ENCODE measurements at places on chromosomes 1 and 21. TPM values are rescaled to one million over a fixed set of nuclear protein-coding genes. Genes with fewer than 3 reads are reported as not detected.
A peak's percentile ranks its signal among the peaks of the same experiment; 100 is the strongest.

The ZBTB8A gene
- 12.0 TPM for total RNA-seq

DNA sequence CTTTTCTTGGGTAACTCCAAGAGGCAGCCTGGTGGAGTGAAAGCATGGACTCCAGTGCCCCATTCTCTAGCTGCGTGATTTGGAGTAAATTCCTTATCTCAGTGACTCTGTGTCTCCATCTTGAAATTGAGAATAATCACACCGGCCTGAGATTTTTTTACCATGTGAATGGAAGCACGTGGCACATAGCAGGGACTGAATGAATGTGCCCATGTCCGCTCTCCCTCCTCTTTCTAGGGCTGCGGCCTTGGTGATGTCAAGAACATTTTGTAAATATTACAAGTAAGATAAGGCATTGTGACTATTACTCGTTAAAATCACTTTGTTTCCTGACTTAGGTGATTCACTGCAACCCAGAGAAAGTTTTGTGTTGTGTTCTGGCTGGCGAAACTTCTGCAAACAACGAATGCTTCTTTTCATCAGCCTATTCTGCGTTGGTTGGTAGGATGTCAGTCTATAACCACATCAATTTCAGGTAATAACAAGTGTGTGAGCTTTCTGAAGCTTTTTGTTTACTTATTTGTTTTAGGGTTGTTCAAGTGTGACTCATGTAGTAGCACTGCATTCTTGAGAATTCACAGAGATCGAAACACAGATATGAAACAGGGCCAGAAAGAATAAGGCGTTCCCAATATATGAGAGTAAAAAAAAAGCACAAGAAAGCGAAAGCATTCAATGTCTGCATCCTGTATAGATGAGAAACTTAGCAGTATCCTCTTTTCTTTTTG, 135.7 kb upstream of the SLC45A1 start:
- DNase-seq, result no peak

The OR2L5 gene
- total RNA-seq, result 0.22 TPM

- no peak for DNase-seq
These were observed 24.4 kb downstream of the CRYAA start for GRCh38 chr21:43193088-43193650.

The ICOSLG gene
- 0.37 TPM for total RNA-seq

The NBPF20 gene
- total RNA-seq, result 1.2 TPM

- no peak for DNase-seq
These were observed 513 bp upstream of the HHAT start for GRCh38 chr1:210328032-210328745.

- DNase-seq, result no peak
These were observed 64.5 kb upstream of the ATF3 start for GRCh38 chr1:212544110-212544509.

- no peak for DNase-seq
These were observed 142.1 kb downstream of the MRPS6 start for GRCh38 chr21:34215501-34215900.

GRCh38 chr1:54936791-54937190, 43.6 kb upstream of the TMEM61 start:
- DNase-seq, result no peak

DNA sequence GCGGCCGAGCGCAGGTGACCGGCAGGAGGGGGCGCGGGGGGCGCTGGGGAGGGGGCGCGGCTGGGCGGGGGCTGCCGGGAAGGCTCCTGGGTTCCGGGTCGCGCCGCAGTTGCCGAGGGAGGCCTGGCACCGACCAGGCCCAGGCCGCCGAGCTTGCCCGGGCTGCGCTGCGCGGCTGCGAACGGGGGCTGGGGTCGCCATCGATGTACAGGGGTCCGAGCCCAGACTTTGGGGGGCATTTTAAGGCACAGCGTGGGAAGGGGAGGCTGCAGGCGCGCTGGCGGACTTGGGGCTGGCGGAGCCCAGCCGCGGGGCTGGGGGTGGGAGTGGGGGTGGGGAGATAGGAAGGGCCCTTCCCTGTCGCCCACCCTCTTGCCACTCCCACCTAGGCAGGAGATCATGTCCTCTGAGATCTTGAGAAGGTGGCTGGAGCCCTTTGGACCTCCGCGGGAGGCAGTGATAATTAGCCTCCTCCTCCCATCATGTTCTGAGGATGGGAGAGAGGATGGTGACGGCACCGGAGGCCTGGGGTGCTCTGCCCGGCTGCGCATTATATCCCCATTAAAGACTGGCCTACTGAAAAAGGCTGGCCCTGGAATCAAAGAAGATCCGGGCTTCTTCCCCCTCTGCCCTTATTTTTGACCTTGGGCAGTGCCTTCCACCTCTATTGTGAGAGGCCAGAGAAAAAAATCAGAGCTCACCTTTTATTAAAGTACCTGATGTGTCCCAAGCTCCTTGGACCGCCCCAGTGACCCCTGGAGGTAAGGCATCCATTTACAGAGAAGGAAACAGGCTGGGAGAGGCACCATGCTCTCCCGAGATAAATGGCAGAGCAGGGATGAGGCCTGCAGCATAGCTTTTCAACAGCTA, 497 bp downstream of the FBXO44 start:
- DNase-seq, result no peak

- no peak for DNase-seq
These were observed 97.7 kb downstream of the PGBD5 start for GRCh38 chr1:230328342-230329015.

GRCh38 chr1:109714661-109715372, 2.8 kb downstream of the GSTM5 start:
- no peak for DNase-seq

DNA sequence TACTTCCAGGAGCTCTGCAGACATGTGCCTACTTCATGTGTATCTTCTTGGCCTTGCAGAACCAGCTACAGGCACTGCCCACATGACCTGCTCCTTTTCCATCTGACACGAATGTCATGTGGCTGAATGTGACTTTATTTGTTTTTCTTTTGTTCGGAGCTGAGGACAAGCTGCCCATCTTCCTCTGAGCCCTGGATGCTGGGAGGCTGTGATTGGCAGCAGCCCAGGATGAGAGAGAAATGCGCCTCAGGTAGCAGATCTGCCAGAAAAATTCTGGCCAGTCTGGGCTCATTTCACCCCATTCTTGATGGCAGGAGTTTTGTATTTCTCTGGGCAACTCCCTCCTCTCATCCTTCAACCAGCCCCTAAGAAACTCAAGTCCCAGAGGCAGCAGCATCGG, 372.0 kb downstream of the RPS6KC1 start:
- no peak for DNase-seq

DNA sequence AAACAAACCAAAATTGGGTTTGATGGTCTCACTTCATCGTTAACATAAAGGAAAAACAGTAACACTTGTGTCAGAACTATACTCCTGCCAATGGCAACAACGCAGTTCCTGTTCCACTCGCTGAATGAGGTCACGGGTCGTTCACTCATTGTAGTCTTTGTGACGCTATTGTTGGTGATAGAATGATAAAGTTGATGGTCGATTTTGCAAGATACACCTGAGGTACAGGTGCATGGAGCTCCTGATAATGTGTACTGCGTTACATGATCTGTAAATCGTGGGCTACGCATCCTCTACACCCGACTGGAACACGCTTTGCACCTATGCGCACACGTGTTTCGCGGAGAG, 391 bp upstream of the CENPS start:
- DNase-seq, result no peak

The FMO4 gene
- total RNA-seq, result 0.56 TPM

DNA sequence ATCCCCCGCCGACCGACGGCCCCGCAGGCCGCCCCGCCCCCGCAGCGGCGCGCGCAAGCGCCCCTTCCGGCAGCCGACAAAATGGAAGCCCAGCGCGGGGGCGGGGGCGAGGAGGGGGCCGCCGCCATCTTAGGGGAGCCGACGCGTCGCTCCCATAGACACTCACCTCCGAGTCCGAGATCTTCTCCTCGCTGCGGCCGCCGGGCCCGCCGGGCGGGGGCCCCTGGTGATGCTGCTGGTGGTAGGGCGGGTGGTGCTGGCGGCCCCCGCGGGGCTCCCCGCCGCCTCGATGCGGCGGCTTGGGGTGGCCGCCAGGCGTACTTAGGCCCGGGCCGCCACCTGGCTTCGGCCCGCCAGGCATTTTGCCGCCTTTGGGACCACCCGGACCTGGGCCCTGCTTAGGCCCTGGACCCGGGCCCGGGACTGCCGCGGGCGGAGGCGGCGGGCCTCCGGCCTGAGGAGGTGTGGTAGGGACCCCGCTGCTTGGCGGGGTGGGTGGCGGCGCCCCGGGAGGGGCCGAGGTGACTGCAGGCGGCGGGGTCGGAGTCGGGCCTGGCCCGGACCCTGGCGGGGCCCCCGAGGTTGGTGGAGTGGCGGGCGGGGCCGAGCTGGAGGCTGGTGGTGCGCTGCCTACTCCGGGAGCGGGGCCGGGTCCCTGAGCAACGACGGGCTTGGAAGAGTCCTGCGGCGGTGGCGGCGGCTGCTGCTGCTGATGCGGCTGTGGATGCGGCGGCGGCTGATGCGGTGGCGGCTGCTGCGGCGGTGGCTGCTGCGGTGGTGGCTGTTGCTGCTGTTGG, 691 bp downstream of the SFPQ start:
- peak; percentile 91 for DNase-seq

The DMRTA2 gene
- total RNA-seq, result 0.42 TPM

The FAM163A gene
- not detected for total RNA-seq

DNA sequence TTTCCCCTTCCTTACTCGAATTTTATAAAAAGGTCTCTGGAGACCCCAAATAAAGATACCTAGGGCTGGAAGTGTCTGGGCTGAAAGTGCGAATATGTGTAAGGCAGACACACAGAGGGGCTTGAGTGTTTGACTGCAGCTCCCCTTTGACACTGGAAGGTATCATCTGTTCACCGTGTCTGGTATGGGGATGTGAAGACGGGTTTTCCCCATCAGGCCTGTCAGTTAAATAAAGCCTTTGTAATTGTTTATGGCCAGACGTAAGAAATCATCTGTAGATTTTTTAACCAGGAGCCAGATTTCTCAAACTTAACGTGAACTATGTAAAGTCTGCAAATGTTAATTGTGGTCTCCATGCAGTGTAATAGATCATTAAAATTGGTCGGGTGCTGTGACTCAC, 1173.4 kb downstream of the AMY1C start:
- no peak for DNase-seq

- DNase-seq, result no peak
These were observed 239.1 kb upstream of the IRF2BP2 start for GRCh38 chr1:234848972-234849649.

The BMP8B gene
- total RNA-seq, result 0.12 TPM

The SPRR2B gene
- total RNA-seq, result not detected

GRCh38 chr1:211643324-211644212, 31.9 kb downstream of the NEK2 start:
- DNase-seq, result no peak

The TPM3 gene
- 392 TPM for total RNA-seq

The TACSTD2 gene
- not detected for total RNA-seq

- no peak for DNase-seq
These were observed 381.2 kb downstream of the PTPRC start for GRCh38 chr1:199020051-199020450.

DNA sequence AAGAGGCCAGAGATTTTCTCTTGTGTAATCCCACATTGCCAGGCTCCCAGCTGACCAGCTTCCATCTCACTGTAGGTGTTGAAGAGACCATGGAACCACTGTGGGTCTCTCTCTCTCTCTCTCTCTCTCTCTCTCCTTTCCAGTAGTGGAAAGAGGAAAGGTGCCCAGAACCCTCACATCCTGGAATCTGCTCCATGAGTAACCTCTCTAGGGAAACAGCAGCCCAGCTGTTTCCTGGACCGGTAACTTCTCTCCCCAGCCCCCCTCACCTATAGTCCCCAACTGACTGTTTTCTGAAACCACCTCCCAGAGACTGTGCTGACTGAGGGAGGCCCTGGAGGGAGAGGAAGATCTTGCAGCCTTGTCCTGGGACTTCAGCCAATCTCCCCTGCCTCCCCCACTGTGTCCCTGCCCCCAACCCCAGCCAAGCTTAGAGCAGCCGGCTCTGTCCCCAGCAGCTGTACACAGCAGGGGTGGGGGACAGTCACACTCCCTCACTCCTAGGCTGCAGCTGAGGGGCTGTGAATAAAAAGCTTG, 20.6 kb upstream of the SLC45A3 start:
- no peak for DNase-seq

The CLIC6 gene
- 0.17 TPM for total RNA-seq

DNA sequence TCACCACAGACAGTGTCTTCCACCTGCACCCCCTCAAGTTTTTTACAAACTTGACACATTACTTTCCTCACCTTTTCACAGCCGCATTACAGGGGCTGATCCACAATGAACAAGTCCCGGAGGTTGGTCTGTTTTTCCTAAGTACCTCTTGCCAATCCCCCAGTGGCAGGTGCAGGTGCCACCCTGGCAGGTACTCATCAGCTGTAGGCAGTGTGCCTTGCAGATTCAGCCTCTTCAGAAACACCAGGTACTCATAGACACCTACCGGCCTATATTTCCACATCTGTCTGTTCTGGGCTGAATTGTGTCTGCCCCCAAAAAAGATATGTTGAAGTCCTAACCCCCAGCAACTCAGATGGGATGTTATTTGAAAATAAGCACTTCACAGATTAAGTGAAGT, 81.4 kb upstream of the CNIH3 start:
- DNase-seq, result no peak

The ATP6V1G3 gene
- total RNA-seq, result not detected

DNA sequence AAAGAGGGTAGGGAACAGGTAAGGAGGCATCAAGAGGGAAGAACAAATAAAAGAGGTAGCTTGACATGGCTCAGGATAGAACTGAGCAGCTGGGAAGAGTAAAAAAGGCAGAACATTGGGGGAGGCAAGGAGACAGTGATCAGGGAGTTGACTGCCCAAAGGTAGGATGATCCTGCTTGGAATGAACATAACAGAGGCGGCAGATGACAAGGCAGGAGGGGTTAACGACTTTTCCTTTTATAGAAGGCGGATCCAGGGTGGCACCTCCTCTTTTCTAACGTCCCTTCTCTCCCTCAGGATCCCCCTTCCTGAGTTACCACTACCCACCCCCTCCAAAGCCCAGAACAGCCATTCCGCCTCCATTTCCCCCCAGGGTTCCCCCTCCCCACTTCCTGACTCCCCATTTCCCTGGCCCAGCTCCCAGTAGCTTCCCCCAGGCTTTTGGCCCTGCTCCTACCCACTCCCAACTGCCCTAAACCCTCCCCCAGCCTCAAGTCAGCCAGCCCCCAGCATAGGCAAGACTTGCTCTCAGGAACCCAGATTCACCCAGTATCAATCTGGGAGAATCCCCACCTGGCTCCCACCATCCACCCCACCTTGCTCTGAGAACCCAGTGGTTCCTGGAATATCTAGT, 769 bp upstream of the ADAMTS4 start:
- DNase-seq, result no peak

DNA sequence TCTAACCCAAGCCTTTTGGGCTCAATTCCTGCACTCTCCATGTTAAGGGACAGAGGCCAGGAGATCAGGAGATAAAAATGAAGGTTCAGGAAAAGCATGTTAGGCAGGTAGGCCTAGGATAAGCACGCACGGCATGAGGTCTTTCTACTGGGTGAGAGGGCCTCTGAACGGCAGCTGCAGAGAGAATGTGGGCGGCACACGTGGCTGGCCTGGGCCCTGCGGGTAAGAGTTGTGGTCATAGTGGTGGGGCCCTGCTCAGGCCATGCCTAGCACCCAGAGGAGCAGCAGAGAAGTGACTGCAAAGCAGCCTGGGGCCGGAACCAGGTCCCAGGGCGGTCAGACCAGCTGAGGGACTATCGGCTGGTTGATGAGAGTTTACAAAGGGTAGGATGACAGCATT, 7.5 kb upstream of the FOXO6 start:
- no peak for DNase-seq

The PAX7 gene
- 0.07 TPM for total RNA-seq

The RORC gene
- not detected for total RNA-seq

GRCh38 chr1:244680667-244681066, 27.7 kb downstream of the DESI2 start:
- no peak for DNase-seq

Measured in glutamatergic neuron (in vitro differentiated cells).